Muscle of arm (tissue), 14 donors: ENCODE measurements at places on chromosomes 2 and 18. TPM values are rescaled to one million over a fixed set of nuclear protein-coding genes. Genes with fewer than 3 reads are reported as not detected.

- no peak for DNase-seq
Measured at GRCh38 chr2:202479090-202479489, 103.0 kb downstream of the BMPR2 start.

DNA sequence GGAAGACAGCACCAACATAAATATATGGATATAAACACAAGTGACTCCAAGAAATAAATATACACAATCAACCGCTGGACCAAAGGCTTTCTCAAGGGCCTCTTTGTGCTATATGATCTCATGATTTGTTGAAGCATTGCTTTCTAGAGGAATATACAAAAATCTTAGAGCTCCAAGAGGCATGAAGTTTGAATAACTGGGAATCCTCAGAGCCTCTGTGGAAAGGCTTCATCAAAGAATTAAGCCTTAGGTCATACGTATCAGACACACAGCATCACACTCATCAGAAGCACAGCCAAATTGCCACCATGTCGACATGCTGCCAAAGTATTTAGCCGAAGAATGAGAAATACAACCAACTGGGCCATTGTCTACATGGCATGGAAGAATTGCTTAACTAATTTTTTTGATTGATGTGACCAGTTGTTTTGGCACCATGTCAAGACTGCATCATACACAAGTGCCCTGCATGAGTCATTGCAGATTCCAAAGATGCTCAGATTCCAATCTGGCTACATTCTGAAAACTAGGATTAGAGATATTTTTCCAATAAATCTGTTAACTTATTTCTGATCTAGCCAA, 860.6 kb upstream of the ZEB2 start:
- peak; percentile 68 for DNase-seq

- no peak for DNase-seq
Measured at GRCh38 chr2:200845669-200846325, 18.7 kb downstream of the CLK1 start.

OR6B2 gene
- not detected for polyA plus RNA-seq

CCDC141 gene
- 80.3 TPM for polyA plus RNA-seq

EIF2B4 gene
- polyA plus RNA-seq, result 29.9 TPM

ZNG1B gene
- 39.6 TPM for polyA plus RNA-seq
